Muscle of back (tissue), 13 donors: ENCODE measurements at places on chromosomes 7 and 10.

DNA sequence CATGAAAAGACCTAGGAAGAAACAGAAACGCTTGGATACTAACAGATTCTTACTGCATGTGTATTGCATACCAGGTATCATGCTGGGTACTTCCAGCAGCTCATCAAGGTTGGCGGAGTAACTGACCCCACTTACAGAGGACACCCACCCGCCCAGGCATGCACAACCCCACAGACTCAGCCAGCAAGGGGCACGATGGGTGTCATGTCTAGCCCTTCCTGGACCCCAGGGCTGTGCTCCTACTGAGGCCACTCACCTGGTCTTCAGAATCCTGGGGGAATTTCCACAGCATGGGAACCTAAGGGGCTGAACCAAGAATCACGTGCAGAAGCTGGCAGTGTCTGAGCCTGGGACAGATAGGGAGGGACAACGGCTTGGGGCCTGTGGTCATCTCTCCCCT, 134.1 kb upstream of the ZNF32 start:
- no peak for DNase-seq

DNA sequence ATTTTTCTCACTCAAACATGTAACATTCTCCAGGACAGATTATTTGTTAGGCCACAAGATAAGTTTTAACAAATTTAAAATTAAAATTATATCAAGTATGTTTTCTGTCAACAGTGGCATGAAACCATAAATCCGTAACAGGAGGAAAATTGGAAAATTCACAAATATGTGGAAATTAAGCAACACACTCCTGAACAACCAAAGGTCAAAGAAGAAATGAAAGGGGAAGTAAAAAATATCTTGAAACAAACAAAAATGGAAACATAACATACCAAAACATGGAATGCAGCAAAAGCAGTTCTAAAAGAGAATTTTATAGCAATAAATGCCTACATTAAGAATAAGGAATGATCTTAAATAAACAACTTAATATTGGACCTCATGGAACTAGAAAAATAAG, 147.3 kb downstream of the ZEB1 start:
- DNase-seq, result no peak

- DNase-seq, result no peak
Measured at GRCh38 chr7:50556247-50556991, 8.8 kb downstream of the DDC start.

DNA sequence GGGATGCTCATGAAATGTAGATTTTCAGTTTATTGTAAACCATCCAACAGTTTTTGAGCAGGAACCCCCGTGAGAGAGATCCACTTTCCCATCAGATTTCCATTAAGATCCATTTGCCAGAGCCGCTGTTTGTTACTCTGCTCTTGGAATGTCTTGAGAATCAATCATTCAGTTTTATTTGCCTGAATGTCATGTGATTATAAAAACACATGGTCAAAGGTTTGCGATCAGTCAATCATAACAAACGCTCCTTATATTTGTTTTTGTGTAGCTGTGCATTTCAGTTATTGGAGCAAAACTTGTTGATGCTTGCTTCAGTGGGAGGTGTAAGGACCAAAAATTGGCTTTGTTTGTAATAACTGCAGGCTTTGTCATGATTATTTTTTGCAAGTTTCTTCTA, 155.8 kb upstream of the RHOBTB1 start:
- DNase-seq, result peak; percentile 47

GRCh38 chr10:110993024-110993693, 73.8 kb downstream of the SHOC2 start:
- DNase-seq, result no peak

- no peak for DNase-seq
Measured at GRCh38 chr10:1020460-1020859, 5.2 kb downstream of the IDI2 start.

DNA sequence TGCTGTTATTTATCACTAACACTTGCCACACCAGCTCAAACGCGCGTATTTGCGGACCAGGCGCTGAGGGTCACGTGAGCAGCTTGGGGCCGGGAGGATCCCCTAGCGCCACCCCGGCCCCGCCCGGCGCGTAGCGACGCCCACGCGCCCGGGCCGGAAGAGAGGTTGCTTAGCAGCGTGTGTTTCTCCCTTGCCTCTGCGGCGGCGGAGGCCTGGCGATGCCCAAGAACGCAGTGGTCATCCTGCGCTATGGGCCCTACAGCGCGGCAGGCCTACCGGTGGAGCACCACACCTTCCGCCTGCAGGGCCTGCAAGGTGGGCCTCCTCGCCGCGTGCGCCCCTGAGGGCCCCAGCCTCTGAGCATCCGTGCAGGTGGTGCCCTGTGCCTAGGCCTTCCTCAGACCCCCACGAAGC, at the start of gene C10orf53:
C10orf53 (plus strand) TSS at position 172 of the 414 bp plus-strand sequence; CDS start at position 219, 47 bp downstream.
- DNase-seq, result peak; percentile 40

GRCh38 chr10:95321554-95322301, 30.9 kb upstream of the PDLIM1 start:
- no peak for DNase-seq

DNA sequence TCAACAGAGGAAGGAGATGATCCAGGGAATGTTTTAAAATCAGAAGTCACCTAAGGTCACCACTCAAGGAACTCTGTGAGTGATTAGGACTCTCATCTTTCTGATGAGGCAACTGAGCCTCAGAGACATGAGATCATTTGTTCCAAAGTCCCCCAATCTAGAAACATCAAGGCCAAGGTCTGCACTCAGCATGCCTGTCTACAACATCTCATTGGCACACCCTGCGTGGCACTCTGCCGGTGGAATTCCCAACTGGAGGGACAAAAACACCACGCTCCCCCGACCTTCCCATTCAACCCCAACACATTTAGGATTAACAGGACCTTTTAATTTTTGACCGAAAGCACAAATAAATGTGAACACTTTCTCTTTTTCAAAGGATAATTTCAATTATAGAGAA, 31.4 kb downstream of the CPXM2 start:
- no peak for DNase-seq

DNA sequence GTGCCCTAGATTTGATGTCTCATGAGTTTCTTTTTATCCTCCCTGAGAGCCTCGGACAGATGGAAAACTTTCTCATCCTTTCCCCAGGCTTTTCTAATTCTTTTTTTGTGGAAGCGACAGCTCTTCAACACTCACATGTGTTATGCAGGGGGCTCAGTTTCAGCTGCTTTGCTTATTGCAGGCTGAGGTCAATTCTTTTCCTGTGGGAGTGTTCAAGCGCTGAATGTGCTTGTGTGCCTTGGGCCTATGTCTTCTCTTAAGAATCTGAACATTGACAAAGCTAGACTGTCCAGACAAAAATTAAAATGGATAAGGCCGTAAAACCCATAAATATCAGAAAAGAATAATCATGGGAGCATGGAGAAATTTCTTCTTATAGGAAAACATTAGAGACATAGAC, 125.2 kb upstream of the STEAP4 start:
- peak; percentile 45 for DNase-seq

GRCh38 chr10:101772895-101773761, 2.8 kb downstream of the FGF8 start:
- no peak for DNase-seq

DNA sequence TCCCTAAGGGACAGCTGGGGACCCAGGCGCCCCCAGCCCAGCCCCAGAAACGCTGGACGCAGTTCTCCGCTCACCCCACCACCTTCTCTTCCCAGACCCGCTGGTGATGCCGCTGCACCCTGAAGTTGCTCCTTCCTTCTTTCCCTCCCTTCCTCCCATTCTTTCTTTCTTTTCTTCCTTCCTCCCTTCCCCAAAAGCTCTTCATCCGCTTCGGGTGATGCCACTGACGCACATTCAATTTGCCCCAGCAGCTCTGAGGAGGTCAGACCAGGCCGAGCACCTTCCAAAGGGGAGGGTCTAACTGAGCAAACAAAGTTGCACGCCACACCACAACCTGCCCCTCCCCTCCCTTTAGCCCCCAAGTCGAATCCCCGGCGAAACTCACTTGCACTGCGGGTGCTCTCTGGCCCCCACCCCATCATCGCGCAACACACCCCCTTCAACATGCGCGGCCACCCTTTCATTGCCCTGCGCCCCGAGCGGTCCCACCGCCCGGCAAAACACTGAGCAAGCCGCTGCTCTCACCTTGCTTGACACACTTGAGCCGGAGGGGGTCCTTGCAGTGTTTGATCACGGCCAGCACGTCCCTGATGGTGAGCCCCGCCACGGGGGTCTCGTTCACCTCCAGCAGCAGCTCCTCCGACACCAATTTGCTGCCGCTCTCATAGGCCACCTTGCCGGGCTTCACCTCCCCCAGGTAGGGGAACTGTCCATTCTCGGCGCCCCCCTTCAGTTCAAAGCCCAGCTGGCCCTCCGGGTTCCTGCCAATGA, 787 bp downstream of the MAGI2 start:
- peak; percentile 74 for DNase-seq

GRCh38 chr7:85850381-85850780, 663.5 kb upstream of the SEMA3D start:
- no peak for DNase-seq

DNA sequence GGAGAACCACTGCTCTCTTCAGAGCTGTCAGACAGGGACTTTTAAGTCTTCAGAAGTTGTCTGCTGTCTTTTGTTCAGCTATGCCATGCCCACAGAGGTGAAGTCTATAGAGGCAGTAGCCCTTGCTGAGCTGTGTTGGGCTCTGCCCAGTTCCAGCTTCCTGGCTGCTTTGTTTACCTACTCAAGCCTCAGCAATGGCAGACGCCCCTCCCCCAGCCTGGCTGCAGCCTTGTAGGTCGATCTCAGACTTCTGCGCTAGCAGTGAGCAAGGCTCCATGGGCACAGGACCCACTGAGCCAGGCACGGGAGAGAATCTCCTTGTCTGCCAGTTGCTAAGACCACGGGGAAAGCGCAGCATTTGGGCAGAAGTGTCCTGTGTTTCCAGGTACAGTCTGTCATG, 12.1 kb upstream of the CPA2 start:
- no peak for DNase-seq

- no peak for DNase-seq
Measured at GRCh38 chr10:49182776-49183175, 5.4 kb downstream of the TMEM273 start.

- no peak for DNase-seq
Measured at GRCh38 chr7:44824894-44825526, 22.9 kb downstream of the H2AZ2 start.

DNA sequence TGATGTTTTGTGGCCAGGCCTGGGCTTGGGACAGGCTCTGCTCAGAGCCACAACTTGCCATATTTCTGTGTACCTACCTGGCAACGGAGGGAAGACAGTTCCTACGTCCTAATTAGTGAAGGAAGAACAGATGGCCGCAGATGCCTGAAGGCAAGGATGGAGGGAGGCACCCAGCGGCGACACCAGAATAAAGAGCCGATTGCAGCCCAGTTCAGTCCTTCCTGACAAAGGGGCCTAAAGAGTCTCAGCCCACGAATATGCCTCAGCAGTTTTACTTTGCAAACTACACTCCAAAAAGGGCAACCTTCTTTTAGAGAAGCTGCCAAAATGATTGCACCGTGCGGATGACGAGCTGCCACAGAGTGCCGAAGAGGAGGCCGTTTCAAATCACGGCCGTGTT, 585.8 kb downstream of the GLRX3 start:
- DNase-seq, result no peak

DNA sequence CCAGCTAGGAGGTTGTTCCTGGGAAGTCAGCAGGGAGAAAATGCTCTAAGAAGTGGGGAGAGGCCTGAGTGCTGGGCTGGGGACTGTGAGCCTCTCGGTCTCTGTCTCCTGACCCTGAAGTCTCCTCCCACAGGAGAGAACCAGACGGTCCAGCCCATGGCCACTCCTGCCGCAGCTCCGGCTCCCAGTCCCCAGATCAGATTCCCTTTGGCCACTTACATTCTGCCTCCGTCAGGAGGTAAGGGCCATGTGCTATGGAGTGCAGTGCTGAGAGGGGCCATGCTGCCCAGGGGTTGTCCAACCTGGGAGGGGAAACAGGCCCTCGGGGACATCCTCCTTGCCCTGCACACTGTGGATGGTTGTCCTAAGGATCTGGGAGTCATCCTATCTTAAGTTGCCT, 21.3 kb upstream of the ZNF467 start:
- DNase-seq, result no peak

GRCh38 chr10:69317175-69317604, 38.9 kb downstream of the HK1 start:
- no peak for DNase-seq

DNA sequence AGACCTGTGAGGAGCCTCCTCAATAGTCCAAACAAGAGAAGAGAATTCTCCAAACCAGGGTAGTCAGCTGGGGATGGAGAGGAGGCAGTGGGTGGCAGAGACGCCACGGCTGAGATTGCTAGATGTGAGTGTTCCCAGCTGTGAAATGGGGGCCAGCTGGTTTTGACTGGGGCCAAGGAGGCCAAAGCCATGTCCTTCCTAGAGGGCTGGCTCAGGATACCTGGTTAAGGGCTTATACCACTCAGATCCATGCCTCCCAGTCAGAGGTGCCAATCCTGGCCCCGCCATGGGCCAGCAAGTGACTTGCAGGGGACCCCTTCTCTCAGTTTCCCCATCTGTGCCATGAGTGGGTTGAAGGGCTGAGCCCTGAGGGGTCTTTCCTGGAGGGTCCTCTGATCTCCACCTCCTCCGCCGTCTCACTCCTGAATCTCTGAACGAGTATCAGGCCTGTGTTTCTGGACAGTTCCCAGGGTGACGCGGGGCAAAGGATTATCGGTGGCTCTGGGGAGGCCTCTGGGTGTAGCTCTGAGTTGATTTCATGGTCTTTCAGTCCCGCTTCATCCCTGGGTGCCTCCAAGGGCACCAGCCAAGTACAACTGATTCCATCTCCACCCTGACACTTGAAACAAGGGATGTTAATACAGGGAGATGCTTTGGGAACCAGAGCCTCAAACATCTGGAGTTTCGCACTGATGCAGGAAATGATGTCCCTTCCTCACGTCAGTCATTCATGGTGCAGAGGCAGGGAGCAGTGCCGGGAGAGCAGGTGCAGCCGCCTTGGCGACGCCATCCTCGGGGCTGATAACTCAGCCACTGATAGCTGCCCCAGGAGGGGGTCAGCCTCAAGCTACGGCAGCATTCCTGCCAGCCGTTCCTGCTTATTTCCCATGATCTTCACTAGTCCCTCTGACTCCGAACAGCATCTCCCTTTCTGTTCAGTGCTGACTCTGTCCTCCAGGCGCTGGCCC, 126.7 kb downstream of the RGS10 start:
- DNase-seq, result no peak

DNA sequence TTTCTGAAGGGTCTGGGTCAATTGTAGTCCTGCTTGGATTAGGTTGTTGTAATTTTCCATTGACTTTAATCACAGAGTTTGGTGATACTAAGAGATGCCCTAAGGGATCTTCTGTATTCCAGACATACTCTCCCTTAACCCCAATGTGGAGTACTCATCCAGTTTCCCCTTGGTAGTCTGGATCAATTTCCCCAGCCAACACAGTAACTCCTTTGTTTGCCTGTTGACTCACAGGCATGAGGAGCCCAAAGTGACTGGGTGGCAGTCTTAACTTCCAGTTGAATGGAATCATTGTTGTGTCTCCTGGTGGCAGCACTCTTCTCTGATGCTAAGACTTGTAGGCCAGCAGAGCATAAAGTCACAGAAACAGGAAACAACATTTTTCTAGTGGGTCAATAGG, 41.5 kb upstream of the PIK3CG start:
- DNase-seq, result no peak
